Stimulated activated CD8-positive, alpha-beta memory T cell treated with anti-CD3 and anti-CD28 coated beads, Interleukin-4, amount 100 ng/mL, for 24 hours (primary cell): ENCODE measurements at places on chromosomes 7 and 10.

DNA sequence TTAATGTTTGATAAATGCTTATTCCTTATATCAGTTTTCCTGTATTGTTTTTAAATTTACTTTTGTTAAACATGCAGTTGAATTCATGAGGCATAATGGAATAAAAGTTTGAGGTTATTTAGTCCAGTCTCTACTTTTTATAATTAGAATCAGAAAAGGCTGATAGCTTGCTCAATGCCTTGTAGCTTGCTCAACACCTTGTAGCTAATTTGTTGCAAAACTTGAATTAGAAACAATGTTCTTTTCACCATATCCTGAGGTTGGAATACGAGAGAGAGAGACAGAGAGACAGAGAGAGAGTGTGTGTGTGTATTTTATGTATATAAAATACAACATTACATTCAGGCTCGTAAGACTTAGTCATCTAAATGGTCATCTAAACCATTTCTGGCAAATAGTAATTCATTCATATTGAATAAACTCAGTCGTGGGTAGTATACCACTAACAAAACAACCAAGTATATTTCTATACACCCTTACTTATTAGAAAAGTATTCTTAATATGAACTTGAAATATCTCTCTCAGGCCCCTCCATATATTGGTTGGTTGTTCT, 243.5 kb downstream of the ADK start:
- no peak for DNase-seq

- DNase-seq = no peak
Measured at GRCh38 chr7:100366411-100367250, 6.7 kb upstream of the PILRA start.

DNA sequence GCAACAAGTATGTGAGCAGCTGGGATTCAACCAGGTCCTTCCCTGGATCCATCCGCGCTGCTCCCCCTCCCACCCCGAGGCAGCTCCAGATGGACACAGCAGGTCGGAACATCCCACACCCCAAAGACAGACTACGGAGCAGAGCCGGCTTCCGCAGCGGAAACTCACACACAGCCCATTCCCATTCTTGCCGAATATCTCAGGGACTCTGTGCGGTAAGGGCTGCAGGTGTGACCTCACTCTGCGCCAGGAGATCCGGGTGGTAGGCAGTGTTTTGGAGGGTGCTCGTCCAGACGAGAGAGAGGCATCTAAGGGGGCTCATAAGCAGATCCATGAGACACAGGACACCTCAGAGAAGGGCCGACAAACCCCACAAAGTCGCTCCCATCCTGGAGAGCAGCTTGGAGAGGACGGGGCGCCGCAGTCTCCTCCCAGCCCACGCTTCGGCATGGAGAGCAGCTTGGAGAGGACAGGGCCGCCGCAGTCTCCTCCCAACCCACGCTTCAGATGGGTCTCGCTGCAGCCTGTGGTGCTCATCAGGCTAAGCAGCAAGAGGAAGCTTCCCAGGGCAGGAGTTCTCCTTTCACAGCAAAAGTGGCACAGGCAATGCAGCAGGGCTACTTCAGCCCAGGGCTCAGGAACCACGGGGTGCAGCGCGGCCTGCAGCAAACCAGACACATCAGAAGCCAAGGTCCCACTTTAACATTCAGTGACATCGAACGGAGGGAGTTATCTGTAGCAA, 179.9 kb downstream of the DIP2C start:
- DNase-seq = no peak

- no peak for DNase-seq
Measured at GRCh38 chr10:62036186-62037081, 134.9 kb downstream of the ARID5B start.

DNA sequence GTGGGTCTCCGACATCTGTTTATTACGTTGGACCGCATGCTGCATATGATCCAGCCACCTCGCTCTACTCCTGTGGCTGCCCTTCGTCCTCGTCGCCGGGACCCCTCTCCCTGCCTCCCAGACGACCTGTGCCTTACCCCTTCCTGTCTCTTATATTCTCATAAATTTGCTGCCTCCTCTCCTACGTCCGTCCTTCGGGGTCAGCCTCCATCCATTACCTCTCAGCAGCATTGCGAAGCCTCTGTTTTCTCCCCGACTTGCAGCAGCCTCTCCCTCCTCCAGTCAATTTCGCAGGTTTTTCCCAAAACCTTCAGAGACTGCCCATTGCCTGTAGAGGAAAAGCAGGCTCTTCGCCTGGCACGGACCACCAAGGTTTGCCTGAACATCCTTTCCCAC, 39.4 kb upstream of the LEP start:
- no peak for DNase-seq

DNA sequence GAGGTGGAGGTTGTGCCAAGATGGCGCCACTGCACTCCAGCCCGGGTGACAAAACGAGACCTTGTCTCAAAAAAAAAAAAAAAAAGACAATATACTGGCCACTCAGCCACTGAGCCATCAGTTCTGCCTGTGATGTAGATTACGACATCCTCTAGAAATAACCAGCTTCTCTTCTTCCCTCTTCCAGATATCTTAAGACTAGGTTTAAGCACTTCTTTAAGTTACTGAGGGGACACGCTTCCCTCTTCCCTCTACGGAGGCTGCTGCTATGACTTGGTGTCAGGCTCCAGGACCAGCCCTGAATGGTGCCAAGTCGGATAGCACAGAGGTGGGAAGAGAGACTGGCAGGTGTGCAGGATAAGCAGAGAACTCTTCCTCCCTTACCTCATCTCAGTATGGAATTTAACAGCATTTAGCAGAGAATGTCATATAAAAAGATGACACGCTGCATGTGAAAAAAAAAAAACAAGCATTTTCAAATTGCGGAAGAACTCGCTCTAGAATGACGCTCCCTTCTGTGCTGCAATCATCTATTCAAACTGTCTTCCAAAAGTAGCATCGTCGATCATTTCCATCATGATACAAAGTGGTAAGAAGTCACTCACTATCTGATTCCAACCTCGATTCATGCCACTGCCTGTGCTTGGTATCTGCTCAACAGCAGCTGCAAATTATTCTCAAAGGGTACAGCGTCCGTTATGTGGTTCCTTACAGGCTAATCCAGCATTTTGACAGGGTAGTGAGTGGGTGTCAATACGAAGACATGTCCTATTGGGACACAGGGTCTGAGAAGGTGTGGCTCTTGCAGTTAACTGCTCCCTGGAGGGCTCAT, 13.8 kb downstream of the DAGLB start:
- no peak for DNase-seq

GRCh38 chr7:20438248-20438647, 107.5 kb downstream of the ITGB8 start:
- DNase-seq = no peak

DNA sequence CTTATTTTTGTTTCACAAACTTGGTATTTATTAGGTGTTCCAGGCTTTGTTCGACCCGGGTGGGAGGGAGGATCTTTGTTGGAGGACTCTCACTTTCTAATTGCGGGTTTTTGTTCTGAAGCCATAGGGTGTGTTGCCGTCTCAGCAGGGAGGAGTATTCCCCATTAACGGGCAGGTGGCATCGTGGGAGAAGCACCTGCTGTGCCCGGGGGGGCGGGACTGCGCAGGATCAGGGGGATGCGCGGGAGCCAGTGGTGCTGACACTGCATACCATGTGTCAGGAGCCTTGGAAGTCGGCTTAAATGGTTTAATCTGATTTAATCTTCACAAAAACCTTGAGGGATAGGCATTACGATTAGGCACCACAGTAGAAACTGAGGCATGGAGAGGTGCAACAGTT, 113.0 kb downstream of the MGMT start:
- no peak for DNase-seq

DNA sequence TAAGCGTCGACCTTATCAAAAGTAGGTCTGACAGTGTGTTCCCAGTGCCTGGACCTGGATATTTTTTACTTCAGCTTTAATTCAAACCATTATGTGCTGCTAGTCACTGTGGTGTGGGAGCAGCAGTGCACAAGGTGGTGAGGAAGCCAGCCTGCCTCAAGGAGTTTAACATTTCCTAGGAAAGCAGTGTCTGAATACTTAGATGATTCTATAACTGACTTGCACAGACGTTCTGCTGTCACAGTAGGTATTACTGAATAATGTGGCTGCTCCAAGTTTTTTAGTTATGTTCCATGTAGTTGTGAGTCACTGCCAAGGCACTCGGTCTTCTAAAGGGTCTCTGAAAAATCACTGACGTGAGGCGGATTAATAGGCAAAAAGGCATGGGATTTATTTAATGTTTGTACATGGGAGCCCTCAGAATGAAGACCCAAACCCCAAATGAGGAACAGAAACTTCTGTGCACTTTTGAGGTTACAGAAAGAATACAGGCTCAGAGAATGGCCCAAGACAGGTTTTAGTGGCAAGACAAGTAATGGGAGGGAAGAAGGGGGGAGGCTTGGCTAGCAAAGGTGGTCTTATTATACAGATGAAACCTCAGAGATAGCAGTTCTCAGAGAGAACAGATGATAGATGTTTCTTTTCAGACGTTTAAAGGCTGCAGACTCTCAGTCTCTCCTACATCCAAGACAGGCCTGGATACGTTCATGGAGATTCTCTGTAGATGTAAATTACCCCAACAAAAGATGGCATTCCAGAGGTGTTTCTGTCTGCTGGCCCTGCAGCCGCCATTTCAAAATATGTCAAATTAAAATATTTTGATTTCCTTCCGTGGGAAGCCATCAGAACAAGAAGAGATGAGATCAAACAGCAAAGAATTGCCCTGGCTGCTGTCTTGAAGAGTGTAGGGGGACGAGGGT, 209.3 kb downstream of the SDK1 start:
- no peak for DNase-seq

DNA sequence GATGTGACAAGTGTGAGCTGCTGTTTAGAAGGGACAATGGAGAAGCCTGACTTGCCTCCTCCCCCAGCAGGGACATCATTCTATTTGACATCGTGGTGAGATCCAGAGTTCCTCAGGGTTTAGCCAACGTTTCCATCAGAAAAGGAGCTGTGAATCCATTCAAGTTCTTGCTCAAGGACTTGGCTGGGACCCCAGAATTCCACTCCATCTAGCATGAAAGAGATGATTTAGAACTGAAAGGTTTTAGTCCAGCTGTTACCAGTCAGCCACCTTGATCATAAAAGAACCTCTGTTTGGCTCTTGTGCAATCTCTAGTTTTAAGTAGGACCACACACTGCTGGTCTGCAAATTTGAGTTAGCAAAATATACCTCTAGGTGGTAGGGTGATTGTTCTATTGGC, 337.6 kb downstream of the FRMD4A start:
- no peak for DNase-seq

GRCh38 chr10:98378722-98379121, 36.3 kb downstream of the PYROXD2 start:
- DNase-seq = no peak

DNA sequence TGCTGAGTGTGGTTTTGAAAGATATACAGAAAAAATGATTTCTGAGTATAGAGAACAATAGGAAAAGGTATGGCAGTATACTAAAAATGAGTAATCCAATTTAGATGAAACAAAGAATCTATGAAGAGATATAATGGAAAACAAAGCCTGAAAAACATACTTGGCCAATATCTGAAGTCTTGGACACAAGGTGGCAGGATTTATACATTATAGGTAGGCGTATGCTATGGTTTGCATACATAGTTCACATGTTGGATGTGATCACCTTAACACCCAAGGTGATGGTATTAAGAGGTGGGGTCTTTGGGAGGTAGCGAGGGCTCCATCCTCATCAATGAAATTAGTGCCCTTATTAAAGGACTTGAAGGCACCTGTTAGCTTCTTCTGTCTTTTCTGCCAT, 34.5 kb upstream of the BPGM start:
- no peak for DNase-seq

DNA sequence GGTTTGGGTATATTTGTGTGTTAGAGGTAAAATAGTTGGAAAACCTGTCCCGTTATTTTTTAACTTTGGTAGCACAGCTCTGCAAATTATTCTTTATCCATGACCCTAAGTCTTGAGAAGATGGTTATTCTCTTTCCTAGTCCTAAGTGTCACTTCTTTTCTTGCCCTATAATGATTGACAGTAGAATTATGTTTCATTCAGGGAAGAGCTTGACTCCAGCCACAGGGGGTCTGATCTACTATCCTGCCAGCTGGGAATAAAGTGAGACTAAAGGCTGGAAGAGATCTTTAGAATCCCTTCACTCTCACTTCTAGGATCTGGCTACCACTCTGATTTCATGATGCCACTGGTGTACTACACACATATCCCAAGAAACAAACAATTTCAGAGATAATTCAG, 90.4 kb downstream of the PHTF2 start:
- no peak for DNase-seq

- DNase-seq = no peak
Measured at GRCh38 chr10:47257396-47258120, 42.4 kb upstream of the GDF10 start.

- no peak for DNase-seq
Measured at GRCh38 chr7:102942868-102943267, 30.1 kb downstream of the LRRC17 start.

DNA sequence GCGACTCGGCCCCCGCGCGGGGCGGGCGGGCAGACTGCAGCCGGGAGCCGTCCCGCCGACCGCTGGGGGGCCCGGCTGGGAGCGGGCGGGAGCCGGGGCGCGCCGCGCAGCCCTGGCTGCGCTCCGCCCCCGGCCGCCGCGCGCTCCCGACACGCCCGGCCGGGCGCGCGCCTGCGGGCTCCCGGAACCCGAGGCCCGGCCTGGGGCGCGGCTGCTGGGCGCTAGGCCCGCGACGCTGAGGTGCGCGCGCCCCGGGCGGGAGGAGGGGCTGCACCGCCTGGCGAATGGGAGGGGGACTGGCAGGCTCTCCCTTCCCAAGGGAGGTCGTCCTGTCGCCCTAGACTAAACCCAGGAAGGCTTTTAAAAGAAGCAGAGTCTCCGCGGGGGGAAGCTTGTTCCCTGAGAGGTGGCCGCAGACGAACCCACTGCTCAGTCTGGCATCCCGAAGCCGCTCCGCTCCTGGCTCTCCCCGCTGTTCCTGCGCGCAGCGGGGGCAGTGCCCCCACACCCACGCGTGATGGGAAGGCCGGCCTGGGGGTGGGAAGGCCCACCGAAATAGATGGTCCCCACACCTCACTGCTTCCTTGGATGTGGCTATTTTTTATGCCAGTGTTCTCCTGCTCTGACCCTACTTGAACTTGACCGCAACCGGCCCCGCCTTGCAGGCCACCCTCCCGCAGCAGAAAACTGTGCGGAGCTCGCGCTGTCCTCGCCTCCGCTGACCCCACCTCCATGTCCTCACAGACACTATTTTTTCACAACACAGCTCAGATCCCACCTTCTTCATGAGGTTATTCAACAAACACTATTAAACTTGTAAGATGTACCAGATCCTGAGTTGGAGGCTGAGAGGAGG, at the start of gene VOPP1:
TSS of gene VOPP1 (minus strand) at position 125 of the 856 bp plus-strand sequence. CDS start 178 bp downstream, outside the sequence.
- peak; percentile 47 for DNase-seq

- no peak for DNase-seq
Measured at GRCh38 chr10:43576580-43576979, 2.2 kb upstream of the ZNF239 start.

DNA sequence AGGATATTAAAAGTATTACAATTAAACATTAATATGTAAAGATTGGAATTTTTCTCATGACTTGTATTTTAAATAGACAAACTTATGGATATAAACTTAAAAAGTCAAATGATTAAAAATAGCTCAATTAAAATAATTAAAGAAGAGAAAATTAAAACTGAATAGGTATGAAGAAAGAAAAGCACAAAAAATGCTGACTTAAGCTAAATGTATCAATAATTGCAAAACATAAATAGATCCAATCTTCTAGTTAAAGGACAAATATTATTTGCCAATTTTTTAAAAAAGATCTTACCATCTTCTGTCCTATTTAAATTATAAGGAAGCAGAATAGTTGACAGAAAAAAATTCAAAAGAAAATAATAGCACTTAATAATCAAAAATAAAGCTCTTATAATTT, 646.3 kb upstream of the ANKRD30A start:
- DNase-seq = no peak

GRCh38 chr10:73915206-73915851, 4.4 kb downstream of the PLAU start:
- DNase-seq = no peak

GRCh38 chr10:97573672-97574071, 1.1 kb downstream of the ANKRD2 start:
- no peak for DNase-seq
